ENCODE measurements at places on chromosomes 1 and 21.
A peak's percentile ranks its signal among the peaks of the same experiment; 100 is the strongest.

DNA sequence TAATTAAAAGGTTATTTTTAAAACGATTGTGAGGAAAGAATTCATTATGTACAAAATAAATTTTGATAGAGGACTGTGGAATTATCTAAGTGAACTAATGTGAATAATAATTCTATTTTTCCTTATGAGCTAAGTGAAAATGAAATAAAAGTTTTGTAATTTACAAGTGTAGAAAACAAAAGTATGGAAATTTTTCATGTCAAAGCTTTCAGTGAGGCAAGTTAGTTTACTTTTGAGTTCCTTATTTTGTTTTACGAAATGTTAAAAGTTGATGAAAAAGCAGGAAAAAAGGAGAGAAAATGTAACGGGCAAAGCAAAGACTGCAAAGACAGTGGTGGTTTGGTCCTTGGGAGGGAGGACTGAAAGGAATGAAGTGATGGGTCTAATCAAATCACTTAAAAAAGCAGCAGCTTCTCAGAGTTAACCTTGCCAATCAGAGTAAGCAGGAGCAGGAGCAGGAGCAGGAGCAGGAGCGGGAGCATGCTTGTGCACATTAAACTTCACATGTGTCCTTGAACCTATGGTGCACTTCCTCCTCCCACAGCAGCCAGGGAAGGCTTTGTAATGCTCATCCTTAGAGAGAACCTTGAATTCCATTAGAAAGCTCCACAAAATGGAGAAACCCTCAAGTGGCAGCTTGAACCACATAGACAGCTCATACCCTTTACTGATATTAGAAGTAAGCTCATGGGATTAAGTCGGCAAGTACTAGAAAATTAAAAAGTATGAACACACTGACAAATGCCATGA, 133.4 kb downstream of the LHX4 start:
- no peaks in the 10 kb centered on the region for H3K27me3 ChIP-seq
- no peaks in the 10 kb centered on the region for H3K36me3 ChIP-seq

- peaks cover 4% of the 10 kb centered on the region for H3K4me1 ChIP-seq
- no peaks in the 10 kb centered on the region for H3K27me3 ChIP-seq
- no peak overlapping the region for H3K4me3 ChIP-seq
- H3K36me3 ChIP-seq: no peaks in the 10 kb centered on the region
Observed at GRCh38 chr1:5972198-5972520, 20.1 kb downstream of the NPHP4 start.

- H3K4me1 ChIP-seq: no peaks in the 10 kb centered on the region
- no peak for DNase-seq
- H3K4me3 ChIP-seq: no peak overlapping the region
- H3K27ac ChIP-seq: no peak overlapping the region
- no peaks in the 10 kb centered on the region for H3K36me3 ChIP-seq
- no peaks in the 10 kb centered on the region for H3K27me3 ChIP-seq
Observed at GRCh38 chr1:196317535-196318522, 290.4 kb downstream of the KCNT2 start.

DNA sequence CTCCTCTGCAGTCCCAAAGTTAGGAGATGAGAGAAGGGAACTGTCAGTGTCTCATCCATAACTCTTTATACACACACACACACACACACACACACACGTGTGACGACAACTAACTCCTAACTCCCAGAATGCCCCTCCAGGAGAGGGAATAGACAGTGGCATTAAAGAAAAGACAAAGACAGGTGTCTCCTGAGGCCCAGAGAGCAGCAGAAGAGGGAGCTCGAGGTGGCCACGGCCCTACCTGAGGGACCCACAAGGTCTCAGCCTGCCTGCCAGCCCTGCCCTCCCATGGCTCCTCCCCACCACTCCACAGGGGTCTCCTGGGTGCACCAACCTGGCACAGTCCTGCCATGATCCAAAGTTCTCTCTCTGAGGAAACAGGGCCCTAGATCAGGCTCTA, 1.6 kb upstream of the PHLDA3 start:
- peaks cover 9% of the 10 kb centered on the region for H3K4me1 ChIP-seq
- no peak overlapping the region for H3K4me3 ChIP-seq
- H3K27me3 ChIP-seq: peaks cover 21% of the 10 kb centered on the region
- no peak for DNase-seq

GRCh38 chr1:228737601-228738041, 2.3 kb downstream of the RHOU start:
- peaks cover 28% of the 10 kb centered on the region for H3K4me1 ChIP-seq
- no peak for DNase-seq
- H3K27me3 ChIP-seq: no peaks in the 10 kb centered on the region
- H3K4me3 ChIP-seq: peak overlapping the region; percentile 74
- no peak overlapping the region for H3K27ac ChIP-seq

DNA sequence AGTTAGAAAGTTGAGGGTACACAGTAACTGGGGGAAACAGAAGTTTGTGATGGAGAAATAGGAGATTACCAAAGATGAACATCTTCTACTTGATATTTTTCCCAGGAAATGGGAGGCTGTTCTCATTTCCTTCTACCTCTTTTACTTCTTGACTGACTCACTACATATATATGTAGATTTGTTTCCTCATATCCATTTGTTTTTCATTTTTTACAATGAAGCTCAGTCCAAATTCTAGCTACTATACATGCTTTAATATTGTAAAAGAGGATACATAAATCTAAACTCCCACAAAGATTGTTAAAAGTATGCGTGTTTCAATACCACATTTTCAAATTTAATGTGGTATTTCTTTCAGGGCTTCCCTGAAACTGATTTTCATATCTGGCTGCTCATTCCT, 366.6 kb upstream of the NCAM2 start:
- no peaks in the 10 kb centered on the region for H3K36me3 ChIP-seq
- H3K4me3 ChIP-seq: no peak overlapping the region
- no peaks in the 10 kb centered on the region for H3K27me3 ChIP-seq
- no peak for DNase-seq
- H3K27ac ChIP-seq: no peak overlapping the region

GRCh38 chr1:9250411-9251381, 16.1 kb downstream of the H6PD start:
- H3K27ac ChIP-seq: no peak overlapping the region
- no peaks in the 10 kb centered on the region for H3K27me3 ChIP-seq
- H3K4me1 ChIP-seq: peaks cover 9% of the 10 kb centered on the region
- peaks cover 21% of the 10 kb centered on the region for H3K36me3 ChIP-seq
- H3K4me3 ChIP-seq: no peak overlapping the region

DNA sequence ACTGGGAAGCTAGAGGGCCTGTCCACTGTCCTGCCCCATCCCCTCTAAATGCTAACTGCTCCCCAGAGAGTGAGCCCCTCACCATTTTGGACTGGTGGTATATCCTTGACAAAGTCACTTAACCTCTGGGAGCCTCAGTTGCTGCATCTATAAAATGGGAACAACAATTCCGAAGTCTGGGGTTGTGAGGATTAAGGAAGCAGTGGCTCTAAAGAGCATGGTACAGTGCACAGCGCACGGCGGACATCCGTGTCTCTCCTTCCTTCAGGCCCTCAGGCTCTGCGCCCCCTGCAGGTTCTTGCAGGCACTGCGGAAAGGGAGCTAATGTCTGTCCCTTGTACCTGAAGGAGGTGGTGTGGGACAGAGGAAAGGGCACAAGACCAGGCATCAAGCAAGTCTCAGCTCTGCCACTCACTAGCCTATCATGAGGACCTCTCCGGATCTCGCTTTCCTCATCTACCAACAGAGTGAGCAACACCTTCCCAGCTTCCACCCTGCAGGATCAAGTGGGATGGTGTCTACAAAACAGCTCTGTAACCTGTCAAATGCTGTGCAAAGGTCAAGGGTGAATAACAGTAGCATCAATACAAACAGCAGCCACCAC, 20.1 kb downstream of the ECE1 start:
- peaks cover 89% of the 10 kb centered on the region for H3K36me3 ChIP-seq
- no peak overlapping the region for H3K4me3 ChIP-seq
- peaks cover 17% of the 10 kb centered on the region for H3K4me1 ChIP-seq
- no peak overlapping the region for H3K27ac ChIP-seq
- DNase-seq: peak; percentile 81
